ENCODE measurements at places on chromosomes 6 and 20. TPM values are rescaled to one million over a fixed set of nuclear protein-coding genes. Genes with fewer than 3 reads are reported as not detected.

GRCh38 chr20:39292193-39292736 lies 330.1 kb downstream of the DHX35 start:
- H3K36me3 ChIP-seq: no peaks in the 10 kb centered on the region
- H3K4me3 ChIP-seq: no peak overlapping the region
- H3K27me3 ChIP-seq: no peaks in the 10 kb centered on the region
- no peak for DNase-seq

DNA sequence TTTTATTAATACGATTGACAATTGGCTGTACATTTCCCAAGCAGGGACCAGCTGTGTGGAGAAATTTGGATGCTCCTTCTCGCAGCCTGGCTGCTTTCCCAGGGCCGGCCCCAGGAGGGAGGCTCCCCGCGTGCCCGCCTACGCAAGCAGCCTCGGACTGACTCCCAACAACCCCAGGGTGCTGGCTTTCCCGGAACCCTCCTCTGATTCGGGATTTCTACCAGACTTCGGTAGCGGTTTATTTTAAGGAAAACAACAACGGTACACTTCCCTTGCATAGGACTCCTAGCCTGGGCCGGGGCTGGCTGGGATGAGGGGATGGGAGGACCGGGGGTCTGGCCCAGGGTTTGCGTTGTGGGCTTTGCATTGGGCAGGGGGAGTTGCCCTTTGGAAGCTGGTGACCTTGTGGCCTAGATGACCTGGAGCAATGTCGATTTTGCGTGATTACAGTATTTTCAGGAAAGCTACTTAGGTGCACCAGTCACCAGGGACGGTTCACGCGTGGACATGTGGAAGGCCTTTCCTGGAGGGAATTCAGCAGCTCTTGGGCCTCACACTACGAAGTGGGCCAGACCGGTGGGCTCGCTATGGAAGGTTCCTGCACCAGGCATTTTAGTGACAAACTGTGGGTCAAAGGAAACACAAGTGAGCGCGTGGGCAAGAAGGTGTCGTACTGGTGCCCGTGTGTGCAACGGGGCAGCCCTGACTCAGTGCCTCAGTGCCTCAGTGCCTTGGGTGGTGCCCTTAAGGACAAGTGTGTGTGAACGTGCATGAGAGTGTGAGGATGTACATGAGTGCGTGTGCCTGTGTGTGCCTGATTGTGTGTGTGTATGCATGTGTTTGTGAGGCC lies 20.7 kb upstream of the PHACTR3 start:
- H3K27ac ChIP-seq: no peak overlapping the region
- no peaks in the 10 kb centered on the region for H3K4me1 ChIP-seq
- H3K4me3 ChIP-seq: no peak overlapping the region

DNA sequence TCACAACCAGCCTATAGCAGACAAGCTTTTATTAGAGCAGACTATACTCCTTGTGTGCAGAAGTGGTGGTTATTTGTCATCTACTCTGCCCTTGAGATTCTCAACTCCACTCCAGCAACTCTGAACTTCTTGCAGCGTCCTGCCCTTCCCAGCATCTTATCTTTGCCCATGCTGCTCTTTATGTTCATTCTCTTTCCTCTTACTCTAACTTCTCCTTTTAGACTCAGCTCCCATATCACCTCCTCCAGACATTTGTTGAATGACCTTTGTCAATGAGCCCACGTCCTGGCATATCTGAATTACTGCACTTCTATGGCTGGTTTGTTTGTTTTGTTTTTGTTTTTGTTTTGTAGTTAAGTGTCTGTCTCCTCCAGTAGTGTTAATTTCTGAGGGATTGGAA lies 81.2 kb downstream of the KCNQ5 start:
- DNase-seq: no peak
- H3K4me3 ChIP-seq: no peak overlapping the region
- no peak overlapping the region for H3K27ac ChIP-seq
- H3K4me1 ChIP-seq: no peaks in the 10 kb centered on the region

DNA sequence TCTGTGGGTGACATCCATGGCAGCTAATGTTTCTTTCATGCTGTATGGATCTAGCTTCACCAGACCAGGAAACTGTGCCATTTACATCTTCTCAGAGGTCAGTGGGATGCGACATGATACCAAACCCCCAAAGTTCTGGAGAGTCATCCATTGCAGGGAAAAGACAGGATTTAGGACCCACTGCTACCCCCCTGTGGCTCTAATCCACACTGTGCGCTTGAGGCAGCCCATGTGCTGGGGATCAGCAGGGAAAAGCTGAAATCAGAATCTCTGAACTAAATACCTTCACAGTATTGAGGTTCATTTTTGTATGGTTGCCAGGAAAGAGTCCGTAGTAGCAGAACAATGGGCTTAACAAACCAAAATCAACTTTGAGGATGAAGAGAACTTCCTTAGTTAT lies 164.4 kb downstream of the TMEM242 start:
- no peaks in the 10 kb centered on the region for H3K27me3 ChIP-seq
- no peaks in the 10 kb centered on the region for H3K36me3 ChIP-seq
- no peak for DNase-seq

GRCh38 chr20:25008388-25009217 lies 16.1 kb upstream of the APMAP start:
- H3K36me3 ChIP-seq: no peaks in the 10 kb centered on the region
- DNase-seq: no peak
- H3K4me3 ChIP-seq: no peak overlapping the region
- H3K27ac ChIP-seq: no peak overlapping the region
- H3K4me1 ChIP-seq: peaks cover 4% of the 10 kb centered on the region

DNA sequence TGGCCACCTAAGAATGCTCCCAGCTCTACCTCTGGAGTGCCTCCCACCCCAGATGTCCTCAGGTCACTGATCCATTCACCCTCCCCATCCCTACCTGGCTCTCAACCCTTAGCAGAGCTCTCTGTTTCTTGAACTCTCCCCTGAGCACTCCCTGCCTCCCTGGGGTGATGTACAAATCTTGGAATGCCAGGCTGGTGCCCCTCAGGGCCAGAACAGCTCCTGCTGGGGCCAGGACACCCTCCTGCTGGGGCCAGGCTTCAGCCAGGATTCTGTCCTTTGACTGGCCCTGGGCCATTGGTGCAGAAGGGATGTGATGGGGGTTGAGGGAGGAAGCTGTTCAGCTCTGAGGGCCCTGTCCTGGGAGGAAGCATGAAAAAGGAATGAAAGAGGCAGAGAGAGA lies 30.0 kb downstream of the MYT1 start:
- H3K4me3 ChIP-seq: no peak overlapping the region
- H3K36me3 ChIP-seq: no peaks in the 10 kb centered on the region

- no peak overlapping the region for H3K4me3 ChIP-seq
- peak overlapping the region; percentile 71 for H3K27ac ChIP-seq
- no peak for DNase-seq
- H3K27me3 ChIP-seq: no peaks in the 10 kb centered on the region
Measured at GRCh38 chr6:47407300-47408281, 70.0 kb upstream of the CD2AP start.

- no peaks in the 10 kb centered on the region for H3K27me3 ChIP-seq
- H3K4me3 ChIP-seq: no peak overlapping the region
- no peaks in the 10 kb centered on the region for H3K4me1 ChIP-seq
Measured at GRCh38 chr6:83185096-83185495, 8.0 kb downstream of the PGM3 start.

DNA sequence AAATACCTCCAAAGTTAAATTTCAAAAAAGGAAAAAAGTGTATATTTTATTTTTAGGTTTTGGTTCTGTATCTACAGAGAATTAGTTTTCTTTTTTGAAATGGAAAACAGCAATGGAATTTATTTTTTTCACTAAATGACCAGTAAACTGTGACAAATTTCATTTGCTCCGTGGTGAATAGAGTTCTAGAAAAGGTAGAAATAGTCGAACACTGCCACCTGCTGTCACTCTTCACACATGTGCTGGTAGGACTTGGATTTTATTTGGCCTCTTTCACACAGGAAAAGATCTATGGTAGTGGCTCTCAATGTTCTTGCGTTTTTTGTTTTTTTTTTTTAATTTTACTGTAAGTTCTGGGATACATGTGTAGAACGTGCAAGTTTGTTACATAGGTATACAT lies 312.5 kb downstream of the EYA4 start:
- no peak overlapping the region for H3K27ac ChIP-seq
- no peaks in the 10 kb centered on the region for H3K27me3 ChIP-seq
- H3K36me3 ChIP-seq: no peaks in the 10 kb centered on the region
- no peak overlapping the region for H3K4me3 ChIP-seq
- DNase-seq: peak; percentile 10

DNA sequence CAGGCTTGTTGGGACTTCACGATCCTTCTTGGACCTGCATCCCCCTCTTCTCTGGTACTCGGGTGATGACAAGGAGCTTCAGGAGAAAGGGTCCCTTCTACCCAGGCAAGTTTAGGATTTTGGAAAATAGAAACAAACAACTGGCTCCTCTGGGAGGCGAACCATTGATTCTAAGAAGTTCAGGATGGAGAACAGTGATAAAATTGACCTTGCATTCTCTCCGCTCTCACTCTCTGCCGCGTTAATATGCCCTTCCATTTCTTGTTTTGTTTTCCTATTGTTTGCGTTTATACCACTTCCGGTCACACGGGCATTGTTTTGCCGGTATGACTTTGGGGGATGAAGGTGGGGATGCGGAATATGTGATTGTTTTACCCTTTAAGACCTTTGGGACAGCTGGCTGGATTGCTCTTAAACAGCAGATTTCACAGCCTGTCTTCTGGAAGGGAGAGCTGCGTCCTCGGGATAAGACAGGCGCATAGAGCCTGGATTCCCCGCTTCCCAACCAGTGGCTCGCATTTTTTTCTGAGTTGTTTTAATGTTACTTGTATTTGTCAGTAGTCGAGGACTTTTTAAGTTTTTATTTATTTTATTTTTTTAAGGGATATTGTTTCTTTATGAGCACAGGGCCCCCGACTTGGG lies 144.3 kb upstream of the ZNF184 start:
- no peaks in the 10 kb centered on the region for H3K36me3 ChIP-seq
- no peak for DNase-seq
- H3K27me3 ChIP-seq: peaks cover 70% of the 10 kb centered on the region
- H3K4me3 ChIP-seq: no peak overlapping the region
- no peak overlapping the region for H3K27ac ChIP-seq

DNA sequence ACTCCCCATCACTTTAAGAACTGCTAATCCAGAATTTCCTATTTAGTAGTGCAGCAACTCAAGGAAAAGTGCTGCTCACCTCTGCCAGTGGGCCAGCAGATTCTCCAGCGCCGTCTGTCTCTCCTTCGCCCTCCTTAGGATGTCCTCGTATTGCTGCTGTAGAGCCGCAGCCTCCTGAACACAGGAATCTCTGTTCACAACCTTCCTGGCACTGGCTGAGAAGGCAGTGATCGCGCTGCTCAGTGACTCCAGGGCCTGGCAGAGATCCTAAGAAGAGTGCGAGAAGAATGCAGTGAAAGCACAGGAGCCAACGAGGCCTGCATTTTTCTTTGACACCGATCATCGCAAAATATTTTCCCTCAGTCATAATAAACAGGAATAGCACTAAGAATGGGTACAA lies 209.0 kb downstream of the SYNE1 start:
- H3K27ac ChIP-seq: no peak overlapping the region
- H3K4me3 ChIP-seq: no peak overlapping the region
- no peak for DNase-seq

- no peaks in the 10 kb centered on the region for H3K4me1 ChIP-seq
- DNase-seq: no peak
- H3K4me3 ChIP-seq: no peak overlapping the region
- H3K27ac ChIP-seq: no peak overlapping the region
- no peaks in the 10 kb centered on the region for H3K36me3 ChIP-seq
- no peaks in the 10 kb centered on the region for H3K27me3 ChIP-seq
Measured at GRCh38 chr20:28616354-28616753, 2641.1 kb upstream of the DEFB115 start.

DNA sequence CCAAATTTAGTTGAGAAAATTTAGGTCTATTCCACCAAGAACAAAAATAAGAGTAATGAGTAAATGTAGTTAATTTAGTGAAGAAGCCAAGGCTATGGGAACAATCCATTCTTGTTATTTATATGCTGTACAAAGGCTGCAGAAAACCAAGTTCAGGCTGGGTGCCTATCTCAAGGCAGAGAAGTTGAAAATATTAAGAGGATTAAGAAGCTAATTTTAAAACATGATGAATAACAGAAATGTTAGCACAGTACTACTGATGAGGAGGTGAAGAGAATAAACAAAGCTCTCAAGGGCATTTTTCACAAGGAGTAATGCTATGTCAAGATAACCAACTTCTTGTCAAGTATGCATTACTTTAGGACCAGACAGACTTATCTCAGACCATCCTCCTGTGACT lies 68.6 kb downstream of the RCAN2 start:
- H3K4me1 ChIP-seq: no peaks in the 10 kb centered on the region
- no peak overlapping the region for H3K4me3 ChIP-seq
- no peak overlapping the region for H3K27ac ChIP-seq
- no peaks in the 10 kb centered on the region for H3K36me3 ChIP-seq

DNA sequence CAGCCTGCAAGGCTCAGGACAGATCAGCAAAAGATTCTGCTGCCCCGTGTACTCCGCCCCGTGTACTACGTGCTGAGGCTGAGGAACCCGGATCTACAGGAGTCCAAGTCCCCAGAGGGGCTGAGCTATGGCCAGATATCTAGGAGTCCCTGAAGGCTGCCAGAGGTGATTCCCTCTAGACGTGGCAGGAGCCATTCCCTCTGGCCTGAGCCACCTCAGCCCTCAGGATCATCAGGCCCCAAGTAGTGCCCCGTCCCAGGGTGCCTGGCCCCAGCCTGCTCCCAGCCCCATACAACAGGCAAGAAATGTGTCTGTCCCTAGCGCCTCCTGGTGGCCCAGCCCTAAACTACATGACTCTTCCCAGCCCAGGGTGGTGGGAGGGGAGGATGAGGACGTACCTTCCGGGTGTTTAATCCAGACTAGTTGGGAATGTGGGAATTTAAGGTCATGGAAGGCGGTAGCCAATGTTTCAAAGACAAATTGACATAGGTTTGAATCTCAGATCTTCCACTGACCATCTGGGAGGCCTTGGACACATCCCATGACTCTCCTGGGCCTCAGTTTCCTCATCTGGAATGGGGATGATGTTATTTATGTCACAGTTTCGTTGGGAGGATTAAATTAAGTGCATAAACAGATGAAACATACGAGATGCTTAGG lies 49.4 kb upstream of the PTPN1 start:
- no peaks in the 10 kb centered on the region for H3K36me3 ChIP-seq
- DNase-seq: peak; percentile 92
- no peak overlapping the region for H3K4me3 ChIP-seq
- H3K4me1 ChIP-seq: peaks cover 16% of the 10 kb centered on the region

DNA sequence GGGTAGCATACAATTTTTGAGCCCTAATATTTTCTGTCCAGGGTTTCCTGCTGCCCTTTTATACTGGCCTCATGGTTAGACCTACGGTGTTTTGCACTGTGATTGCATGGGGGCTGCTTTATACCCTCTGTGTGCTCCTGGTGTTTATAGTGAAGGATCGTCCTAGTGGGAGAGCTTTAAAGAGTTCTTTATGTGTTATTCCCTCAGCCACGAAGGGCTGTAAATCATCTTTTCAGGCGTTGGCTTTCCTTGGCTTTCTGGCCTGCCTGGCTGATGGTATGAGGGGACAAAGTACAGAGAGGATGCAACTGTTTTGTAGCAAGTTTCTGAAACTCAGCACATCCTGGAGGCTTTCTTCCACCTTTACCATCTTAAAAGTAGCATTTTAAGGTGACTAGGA lies 464.3 kb downstream of the EPM2A start:
- peak; percentile 16 for DNase-seq
- no peaks in the 10 kb centered on the region for H3K36me3 ChIP-seq
- H3K4me1 ChIP-seq: peaks cover 6% of the 10 kb centered on the region
- H3K4me3 ChIP-seq: no peak overlapping the region
- no peak overlapping the region for H3K27ac ChIP-seq

GRCh38 chr6:165808021-165808420 lies 145.0 kb upstream of the PDE10A start:
- no peaks in the 10 kb centered on the region for H3K36me3 ChIP-seq
- H3K4me3 ChIP-seq: no peak overlapping the region
- no peaks in the 10 kb centered on the region for H3K4me1 ChIP-seq
- H3K27ac ChIP-seq: no peak overlapping the region
- DNase-seq: no peak

The KIAA0408 gene
- total RNA-seq: 8.9 TPM

The PTCHD4 gene
- total RNA-seq: 0.75 TPM
